Dermis microvascular lymphatic vessel endothelial cell (primary cell): ENCODE measurements at places on chromosomes 11 and 22. TPM values are rescaled to one million over a fixed set of nuclear protein-coding genes. Genes with fewer than 3 reads are reported as not detected.

GRCh38 chr22:30873086-30873650 lies 95.4 kb downstream of the MORC2 start:
- DNase-seq, result no peak

GRCh38 chr22:47739291-47740015 lies 977.0 kb downstream of the TBC1D22A start:
- DNase-seq, result no peak

DNA sequence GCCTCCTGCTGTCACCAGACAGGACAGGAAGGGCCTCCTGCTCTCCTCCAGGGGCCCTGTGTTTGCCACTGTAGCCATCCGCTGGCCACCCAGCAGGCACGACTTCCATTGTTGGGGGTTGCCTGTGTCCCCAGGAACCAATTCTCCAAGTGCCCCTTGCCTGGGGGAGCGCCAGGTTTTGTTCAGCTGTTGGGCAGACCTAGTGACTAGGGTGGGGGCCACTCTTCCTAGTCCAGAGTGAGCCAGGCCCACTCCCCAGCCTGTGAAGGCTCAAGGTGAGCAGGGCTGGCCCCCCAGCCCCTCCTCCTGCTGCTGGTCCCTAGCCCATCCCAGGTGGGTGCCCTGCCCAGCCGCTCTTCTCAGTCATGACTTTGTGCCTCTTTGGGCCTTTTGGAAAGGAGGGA lies 30.9 kb downstream of the OSBPL5 start:
- DNase-seq, result no peak

DNA sequence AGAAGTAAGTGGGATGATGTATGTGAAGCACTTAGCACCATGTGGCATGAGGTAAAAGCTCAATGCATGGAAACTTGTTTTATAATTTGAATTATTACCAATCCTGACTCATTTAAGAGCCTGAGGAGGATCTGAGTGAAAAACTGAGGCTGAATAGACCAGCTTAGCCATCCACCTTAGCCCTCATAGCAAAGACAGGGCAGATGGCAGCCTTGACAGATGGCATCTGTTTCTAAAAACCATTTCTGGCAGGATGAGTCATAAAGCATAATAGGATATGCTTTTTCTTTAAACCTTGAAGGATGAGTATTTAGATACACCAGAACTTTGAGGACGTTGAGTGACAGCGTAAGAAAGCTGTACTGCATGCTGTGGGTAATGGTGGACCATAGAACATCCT lies 61.0 kb upstream of the NAV2 start:
- no peak for DNase-seq

DNA sequence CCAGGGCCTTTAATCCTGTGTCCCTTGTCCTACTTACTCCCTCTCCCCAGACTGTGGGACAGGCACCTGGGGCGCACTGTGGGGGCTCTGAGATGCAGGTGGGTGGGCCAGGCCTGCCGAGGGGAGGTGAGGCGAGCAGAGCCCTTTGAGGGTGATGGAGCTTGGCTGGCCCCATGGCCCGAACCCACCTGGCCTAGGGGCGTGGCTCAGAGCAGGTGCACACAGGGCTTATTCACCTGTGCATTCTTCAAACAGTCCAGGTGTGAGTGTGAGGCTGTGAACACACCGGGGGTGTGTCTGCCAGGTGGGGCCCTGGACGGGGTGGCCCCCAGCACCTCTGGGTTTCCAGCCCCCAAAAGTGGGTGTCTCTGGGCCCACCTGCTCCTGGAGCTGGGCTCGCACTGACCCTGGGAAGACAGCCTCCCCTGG lies 9.0 kb upstream of the MUC5AC start:
- no peak for DNase-seq

DNA sequence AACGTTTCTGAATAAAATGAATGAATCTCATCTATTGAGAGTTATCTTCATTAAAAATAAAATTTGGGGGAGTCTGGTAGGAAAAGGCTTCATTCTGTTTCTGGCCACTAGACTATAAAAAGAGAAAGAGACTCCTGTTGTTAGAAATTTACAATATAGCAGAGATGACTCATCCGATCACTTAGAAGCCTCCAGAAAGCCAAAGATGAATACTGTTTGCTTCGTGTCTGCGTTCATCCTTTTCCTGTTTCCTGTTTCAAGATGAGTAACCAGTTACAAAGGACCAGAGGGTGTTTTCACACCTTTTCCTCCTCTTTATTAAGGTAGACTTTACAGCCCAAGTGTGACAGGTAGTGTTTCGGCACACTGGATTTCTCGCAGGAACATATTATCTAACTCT lies 1120.7 kb downstream of the LRRC4C start:
- no peak for DNase-seq

- no peak for DNase-seq
Measured at GRCh38 chr22:49575703-49576081, 252.0 kb downstream of the BRD1 start.

- DNase-seq, result no peak
Measured at GRCh38 chr22:43850529-43850928, 11.8 kb downstream of the SULT4A1 start.

GRCh38 chr11:91630916-91631673 lies 593.5 kb upstream of the FAT3 start:
- no peak for DNase-seq

DNA sequence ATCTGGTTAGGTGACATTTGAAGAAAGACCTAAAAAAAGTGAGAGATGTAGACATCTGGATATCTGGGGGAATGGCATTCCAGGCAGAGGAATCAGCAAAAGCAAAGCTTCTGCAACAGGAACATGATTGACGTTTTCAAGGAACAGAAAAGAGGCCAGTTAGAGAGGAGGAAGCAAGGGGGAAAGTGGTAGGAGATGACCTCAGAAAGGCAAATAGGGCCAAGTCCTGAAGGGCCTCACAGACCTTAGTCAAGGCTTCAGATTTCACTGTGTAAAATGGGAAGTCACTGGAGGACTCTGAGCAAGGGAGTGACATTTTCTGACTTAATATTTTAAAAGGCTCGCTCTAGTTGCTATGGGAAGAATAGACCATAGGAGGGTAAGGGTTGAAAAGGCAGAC lies 9.7 kb downstream of the DEUP1 start:
- DNase-seq, result no peak

DNA sequence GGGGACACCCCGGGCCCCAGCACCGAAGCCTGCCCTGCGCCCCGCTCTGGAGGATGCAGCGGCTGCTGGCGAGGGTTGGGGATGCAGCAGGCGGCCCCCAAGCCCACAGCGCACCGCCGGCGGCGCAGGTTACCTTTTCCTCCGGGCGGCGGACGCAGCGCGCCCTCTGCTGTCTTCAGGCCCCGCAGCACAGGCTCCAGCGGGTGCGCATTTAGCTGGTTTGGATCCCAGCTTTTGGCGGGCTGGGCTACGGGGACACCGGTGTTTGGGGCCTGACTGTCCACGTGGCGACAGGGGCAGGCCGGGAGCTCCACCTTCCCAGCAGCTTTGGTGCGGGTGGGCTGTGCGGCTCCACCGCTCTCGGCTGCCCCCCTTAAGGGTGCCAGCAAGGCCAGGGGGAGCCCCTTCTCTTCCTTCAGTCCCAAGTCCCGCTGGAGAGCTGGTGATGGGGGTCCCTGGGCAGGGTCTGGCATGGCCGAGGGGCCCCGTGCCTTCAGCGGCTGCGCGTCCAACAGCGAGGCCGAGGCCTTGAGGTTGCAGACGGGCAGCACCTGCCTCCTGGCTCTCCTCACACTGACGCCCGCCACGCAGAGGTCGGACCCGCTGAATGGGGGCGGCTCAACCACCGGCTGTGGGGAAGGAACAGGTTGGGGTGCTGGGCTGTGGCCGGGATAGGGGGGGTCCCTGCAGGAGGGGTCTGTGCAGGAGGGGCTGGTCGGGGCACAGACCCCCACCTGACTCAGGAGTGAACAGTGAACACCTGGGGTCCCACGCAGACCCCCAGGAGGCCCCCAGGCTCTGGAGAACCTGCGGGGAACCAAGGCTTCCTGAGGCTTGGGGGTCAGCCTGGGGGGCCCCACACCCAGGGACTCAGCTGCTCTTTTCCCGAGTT lies 18.0 kb upstream of the IL17REL start:
- DNase-seq, result peak; percentile 41

DNA sequence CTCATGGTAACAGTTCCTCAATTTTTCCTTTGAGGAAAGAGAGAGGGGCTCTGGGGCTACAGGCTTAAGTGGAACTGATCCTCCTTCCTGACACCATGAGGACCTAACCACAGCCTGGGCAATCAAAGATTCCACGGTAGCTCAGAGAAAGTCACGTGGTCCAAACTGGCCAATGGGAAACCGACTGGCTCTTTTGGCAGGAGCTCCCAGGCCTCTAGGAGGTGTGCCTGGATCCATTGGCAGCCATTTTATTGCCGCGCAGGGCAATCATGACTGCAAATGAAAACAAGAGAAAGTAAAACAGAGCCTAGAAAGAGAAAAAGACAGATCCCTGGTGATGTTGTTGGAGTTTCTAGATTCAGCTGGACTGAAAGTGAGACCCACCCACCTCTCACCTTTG lies 27.3 kb upstream of the ASPHD2 start:
- no peak for DNase-seq

DNA sequence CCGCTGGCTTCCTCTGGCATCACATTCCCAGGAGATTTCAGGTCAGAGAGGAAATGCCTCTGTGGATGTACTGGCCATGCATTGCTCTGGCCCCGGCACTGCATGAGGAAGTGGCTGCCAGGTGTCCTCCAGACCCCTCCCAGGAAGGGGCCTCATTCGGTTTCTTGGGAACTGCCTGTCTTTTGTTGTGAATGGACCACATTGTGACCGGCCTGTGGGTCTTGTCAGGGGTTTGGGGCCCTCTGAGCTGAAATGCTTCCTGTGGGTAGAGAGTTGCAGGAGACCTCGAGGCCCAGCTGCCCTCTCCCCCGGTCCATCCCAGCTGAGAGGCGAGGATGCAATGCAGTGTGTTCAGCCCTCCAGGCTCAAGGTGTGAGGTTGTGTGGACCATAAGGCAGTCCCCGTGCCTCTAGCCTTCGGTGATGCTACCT lies 18.8 kb upstream of the ST3GAL4 start:
- DNase-seq, result peak; percentile 72

GRCh38 chr11:72227316-72228228 lies 3.0 kb downstream of the INPPL1 start:
- no peak for DNase-seq

GRCh38 chr11:82898241-82898640 lies 2.0 kb downstream of the PRCP start:
- DNase-seq, result no peak

DNA sequence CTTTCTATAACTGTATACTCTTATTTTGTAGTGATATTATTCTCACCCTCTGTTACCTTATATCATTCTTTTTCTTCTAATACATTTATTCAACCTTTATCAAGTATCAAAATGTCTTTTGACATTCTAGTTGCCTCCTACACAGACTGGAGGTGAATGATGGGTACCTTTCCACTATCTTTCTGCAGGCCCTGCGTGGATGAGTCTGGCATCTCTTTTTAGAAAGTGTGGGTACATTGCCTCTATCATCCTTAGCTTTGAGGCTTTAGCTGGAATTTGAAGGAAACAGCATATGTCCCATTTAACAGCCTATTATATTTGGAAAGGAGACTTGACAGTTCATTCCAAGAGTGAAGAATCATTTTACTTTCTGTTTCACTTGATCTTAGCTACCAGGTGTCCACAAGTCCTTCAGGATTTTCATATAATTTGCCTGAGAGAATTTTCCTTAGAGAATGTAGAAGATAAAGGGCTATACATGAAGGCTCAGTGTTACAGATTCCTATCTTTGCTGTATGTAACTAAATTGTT lies 192.0 kb downstream of the CWF19L2 start:
- no peak for DNase-seq

GRCh38 chr11:128599729-128600128 lies 12.4 kb upstream of the ETS1 start:
- no peak for DNase-seq

DNA sequence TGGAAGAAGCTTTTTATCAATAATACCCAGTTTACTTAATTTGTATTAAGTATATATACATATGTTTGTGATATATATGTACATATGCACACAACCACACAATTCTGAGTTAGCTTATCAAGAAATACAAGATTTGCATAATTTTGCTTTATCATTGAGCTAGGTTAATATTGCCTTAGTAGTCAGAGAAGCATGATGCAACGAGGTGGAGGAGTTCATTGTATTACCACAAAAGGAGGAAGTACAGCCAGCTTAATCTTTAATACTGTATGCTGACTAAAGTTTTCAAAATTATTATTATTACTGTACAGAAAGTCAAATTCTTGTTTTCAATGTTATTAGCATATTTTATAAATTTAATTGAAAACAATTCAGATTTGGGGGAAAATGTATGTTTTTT lies 278.4 kb upstream of the PDGFD start:
- DNase-seq, result peak; percentile 3

- DNase-seq, result no peak
Measured at GRCh38 chr11:118592616-118593367, 14.6 kb upstream of the PHLDB1 start.

Gene TSPAN32
- total RNA-seq, result not detected in 2 replicates

Gene ARHGAP42
- 4.9 and 7.5 TPM in 2 replicates for total RNA-seq

Gene CCDC87
- total RNA-seq, result 0.13 TPM in 2 replicates

Gene LRRC10B
- under 0.01 TPM in 1 of 2 replicates, not detected in the other for total RNA-seq

Gene CLCF1
- total RNA-seq, result 1.7 and 2.4 TPM in 2 replicates

Gene ZNRF3
- total RNA-seq, result 1.5 and 2.5 TPM in 2 replicates

Gene PACSIN2
- total RNA-seq, result 68.0 and 85.1 TPM in 2 replicates

Gene ACR
- under 0.01 and 0.38 TPM in 2 replicates for total RNA-seq
